Activated naive CD8-positive, alpha-beta T cell treated with anti-CD3 and anti-CD28 coated beads, Interleukin-2, amount 50 U/mL, for 24 hours (primary cell): ENCODE measurements at places on chromosomes 2 and 18.

DNA sequence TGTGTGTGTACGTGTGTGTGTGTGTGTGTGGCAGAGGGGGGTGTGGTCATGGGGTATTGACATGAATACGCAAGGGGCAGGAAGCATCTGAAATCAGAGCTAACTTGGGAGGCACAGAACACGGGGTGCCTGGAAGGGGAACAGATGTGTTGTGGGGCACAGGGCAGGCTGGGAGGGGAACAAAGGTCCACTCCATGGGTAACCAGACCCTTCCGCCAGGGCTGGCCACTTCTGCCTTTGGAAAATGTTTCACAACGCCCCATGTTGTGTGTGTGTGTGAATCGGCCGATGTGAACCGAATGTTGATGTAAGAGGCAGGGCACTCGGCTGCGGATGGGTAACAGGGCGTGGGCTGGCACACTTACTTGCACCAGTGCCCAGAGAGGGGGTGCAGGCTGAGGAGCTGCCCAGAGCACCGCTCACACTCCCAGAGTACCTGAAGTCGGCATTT is at the start of gene SLC11A1:
SLC11A1 (plus strand) TSS at position 358 of the 451 bp plus-strand sequence. CDS start 96 bp downstream, outside the sequence.
- no peak for DNase-seq

- DNase-seq = peak; percentile 48
These were observed 638 bp downstream of the ST3GAL5 start for GRCh38 chr2:85888020-85888683.

- no peak for DNase-seq
These were observed 32.8 kb downstream of the TACR1 start for GRCh38 chr2:75166491-75166890.

- DNase-seq = no peak
These were observed 132.6 kb downstream of the AFF3 start for GRCh38 chr2:100009743-100010142.

- no peak for DNase-seq
These were observed 25.2 kb downstream of the OSBPL1A start for GRCh38 chr18:24372279-24372872.

DNA sequence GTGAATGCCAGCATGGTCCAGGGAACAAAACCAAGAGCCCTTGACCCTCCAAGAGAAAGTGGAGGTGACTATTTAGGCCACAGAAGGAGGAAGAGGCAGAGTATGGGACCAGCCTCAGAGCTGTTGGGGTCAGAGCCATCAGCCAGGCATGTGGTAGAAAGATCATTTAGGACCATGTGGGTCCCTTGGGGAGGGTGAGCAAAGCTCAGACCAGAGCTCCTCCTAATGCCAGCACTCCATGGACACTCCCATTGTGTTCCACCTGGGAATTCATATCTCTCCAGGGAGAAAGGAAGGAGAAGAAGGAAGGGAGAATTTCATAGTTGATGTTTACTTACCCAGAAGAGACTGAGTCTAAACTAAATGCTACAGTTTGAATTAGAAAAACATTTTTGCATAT is 73.2 kb downstream of the CYBRD1 start:
- DNase-seq = no peak

GRCh38 chr18:50602466-50602865 is 42.6 kb downstream of the MAPK4 start:
- no peak for DNase-seq

GRCh38 chr2:30511122-30512083 is 64.4 kb downstream of the LCLAT1 start:
- DNase-seq = no peak

- DNase-seq = no peak
These were observed 396.2 kb upstream of the VWC2L start for GRCh38 chr2:214014551-214015220.

DNA sequence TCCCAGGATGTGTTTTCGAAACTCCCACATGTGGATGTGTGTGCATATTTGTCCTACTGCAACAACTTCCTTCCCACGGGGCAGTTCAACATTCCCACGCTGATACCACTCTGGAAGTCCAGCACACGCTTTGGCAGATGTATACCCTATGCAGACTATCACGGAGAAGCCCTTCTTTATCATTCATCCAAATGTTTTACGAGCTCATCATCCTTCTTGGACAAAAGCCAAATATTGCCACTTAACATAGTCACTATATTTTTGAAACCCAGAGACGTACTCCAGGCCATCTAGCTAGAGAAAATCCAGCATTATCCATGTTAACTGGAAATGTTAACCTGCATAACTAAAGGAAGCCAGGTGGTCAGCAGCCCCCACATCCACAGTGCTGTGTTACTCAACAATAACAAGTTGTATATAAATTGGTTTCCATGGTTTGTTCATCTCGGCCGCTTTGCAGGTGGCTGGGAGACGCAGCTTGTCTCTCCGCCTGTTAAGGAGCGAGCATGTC is 131.5 kb downstream of the ZNF532 start:
- DNase-seq = no peak

GRCh38 chr2:218216336-218216673 is 684 bp upstream of the ARPC2 start:
- no peak for DNase-seq

- DNase-seq = no peak
These were observed 882.5 kb downstream of the SLC4A3 start for GRCh38 chr2:220509966-220510365.

- no peak for DNase-seq
These were observed 64.5 kb downstream of the TGFA start for GRCh38 chr2:70489165-70489564.

DNA sequence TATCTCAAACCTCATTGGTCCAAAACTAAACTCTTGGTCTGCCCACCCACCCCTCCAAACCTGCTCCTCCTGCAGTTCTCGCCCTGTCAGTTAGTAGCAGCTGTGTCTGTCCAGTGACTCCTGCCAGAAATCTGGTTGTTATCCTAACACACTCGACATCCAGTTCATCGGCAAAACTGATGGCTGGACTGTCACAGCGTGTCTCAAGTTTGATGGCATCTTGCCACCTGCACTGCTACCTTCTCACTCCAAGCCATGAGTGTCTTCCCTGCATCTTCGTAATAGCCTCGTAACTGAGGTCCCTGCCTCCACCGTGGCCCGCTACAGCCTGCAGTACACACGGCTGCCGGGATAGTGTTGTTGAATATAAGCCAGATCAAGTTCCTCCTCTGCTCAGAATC is 470.1 kb upstream of the RAB12 start:
- DNase-seq = no peak

GRCh38 chr2:149055751-149056150 is 17.3 kb downstream of the LYPD6B start:
- no peak for DNase-seq

DNA sequence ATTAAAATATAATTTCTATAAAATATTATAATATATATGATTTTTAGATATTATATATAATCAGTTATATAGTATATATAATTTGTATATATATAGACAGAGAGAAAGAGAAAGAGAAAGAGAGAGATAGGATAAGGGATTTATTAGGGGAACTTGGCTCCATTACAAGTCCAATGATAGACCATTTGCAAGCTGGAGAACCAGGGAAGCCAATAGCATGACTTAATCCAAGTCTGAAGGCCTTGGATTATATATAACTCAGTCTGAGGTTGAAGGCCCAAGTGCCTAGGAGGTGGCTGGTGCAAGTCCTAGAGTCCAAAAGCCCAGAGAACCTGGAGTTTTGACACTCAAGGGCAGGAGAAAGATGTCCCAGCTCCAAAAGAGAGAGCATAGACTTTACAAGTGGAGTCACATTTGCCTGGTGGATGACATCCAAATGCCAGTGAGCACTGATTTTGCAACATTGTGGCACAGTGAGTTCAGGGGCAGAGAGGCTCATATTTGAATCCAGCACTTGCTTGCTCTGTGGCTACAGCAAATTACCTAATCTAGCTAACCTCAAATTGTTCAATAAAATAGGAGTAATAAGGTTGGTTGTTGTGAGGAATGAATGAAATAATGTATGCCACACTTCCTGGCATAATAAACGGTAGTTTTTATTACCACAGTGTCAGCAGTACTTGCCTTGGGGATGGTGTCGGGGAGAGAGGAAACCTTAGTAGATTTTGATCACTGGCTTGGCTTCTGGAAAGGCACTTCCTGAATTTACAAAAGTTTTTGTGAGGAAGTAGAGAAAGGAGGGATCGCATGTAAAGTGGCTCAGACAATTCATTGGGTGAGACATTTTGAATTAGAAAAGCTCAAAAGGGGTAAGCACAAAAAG is 69.6 kb upstream of the CD28 start:
- no peak for DNase-seq
